ENCODE measurements at places on chromosomes 12 and 14.

DNA sequence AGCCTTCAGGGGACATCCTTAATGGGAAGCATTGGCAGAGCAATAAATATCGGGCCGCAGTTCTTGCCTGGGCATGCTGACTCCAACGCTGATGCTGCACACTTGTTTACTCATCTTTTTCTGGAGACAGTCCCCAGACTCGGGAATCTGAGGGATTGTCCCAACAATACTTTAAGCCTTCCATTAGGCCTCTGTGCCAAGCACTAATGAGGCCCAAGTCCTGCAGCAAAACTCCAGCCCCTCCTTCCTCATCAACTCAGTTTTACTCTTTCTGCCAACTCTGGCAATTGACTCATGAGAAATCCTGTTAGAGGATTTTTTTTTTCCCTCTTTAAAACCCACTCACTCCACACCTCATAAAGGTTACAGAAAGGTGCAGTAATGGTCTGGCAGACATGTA lies 233.4 kb upstream of the PELI2 start:
- no peak for DNase-seq

GRCh38 chr14:59362513-59362912 lies 102.7 kb downstream of the GPR135 start:
- no peak for DNase-seq

- DNase-seq: no peak
Observed at GRCh38 chr12:89436062-89436461, 83.8 kb upstream of the DUSP6 start.

- no peak for DNase-seq
Observed at GRCh38 chr14:69317780-69318179, 57.8 kb downstream of the GALNT16 start.

GRCh38 chr12:6074979-6075585 lies 49.4 kb downstream of the VWF start:
- no peak for DNase-seq

DNA sequence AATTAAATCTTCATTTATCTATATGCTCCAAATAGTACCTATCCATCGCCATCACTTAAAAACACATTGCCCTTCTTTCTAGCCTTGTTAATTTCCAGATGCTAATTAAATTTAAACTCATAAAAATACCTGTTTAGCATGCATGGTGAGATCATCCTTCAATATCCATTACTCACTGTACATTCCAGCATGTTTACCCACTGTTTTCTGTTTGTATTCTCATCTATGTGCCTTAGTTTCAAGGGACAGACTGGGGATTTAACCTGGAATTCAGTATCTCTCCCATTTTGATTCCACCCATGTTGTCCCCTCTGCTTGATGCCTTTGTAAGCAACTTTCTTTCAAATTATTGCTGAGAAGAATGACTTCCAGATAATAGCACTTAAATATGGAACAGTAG lies 208.0 kb downstream of the SPTSSA start:
- no peak for DNase-seq

DNA sequence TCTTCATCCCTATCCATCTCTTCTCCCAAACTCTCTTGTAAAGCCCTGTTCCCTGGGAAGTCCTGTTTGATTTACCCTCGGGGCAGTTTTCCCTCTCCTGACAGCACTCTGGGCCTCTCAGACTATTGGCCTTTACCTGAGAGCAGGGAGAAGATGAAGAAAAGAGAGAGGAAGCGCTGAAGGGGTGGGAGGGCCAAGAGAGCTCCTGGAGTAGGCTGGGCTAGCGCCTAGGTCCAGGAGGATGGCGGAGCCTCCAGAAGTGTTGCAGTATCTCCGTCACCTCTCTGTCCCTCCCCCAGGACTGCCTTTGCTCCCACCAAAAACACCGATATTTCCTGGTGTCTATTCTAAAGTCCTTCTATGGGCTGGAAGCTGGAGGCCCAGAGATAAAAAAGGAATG lies 5.7 kb upstream of the IGFBP6 start:
- no peak for DNase-seq

- DNase-seq: no peak
Observed at GRCh38 chr12:116434155-116435011, 124.8 kb upstream of the MAP1LC3B2 start.

- DNase-seq: no peak
Observed at GRCh38 chr12:27810756-27811155, 30.7 kb upstream of the MANSC4 start.

DNA sequence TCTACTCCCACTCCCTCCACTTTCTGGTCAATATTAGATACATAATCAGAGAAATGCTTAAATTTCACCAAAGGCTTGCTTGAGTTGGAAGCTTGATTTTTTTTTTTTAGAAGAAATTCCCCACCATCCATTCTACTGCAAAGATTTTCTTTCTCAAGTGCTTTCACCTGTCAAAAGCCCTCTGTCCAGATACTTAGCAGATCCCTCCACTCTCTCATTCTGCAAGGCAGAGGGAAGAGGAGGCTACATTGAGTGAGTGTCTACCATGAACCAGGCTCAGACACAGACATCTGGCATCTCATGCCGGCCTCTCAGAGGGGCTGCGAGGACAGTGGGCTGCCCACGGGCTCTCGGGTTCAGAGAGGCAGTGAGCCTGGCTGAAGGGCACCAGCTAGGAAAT lies 127.6 kb upstream of the GSC start:
- no peak for DNase-seq

DNA sequence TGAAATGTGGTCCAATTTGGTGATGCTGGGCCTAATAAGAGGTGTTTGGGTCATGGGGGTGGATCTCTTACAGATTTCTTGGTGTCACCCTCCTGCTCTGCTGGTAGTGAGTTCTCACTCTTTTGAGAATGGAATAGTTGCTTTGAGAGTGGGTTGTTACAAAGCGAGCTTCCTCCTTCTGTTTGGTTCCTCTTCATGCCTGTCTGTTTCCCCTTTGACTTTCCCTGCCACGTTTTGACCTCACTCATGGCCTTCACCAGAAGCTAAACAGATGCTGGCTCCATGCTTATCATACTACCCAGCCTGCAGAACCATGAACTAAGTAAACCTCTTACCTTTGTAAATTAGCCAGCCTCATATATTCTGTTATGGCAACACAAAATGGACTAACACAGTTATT lies 57.7 kb upstream of the LDHB start:
- DNase-seq: no peak

DNA sequence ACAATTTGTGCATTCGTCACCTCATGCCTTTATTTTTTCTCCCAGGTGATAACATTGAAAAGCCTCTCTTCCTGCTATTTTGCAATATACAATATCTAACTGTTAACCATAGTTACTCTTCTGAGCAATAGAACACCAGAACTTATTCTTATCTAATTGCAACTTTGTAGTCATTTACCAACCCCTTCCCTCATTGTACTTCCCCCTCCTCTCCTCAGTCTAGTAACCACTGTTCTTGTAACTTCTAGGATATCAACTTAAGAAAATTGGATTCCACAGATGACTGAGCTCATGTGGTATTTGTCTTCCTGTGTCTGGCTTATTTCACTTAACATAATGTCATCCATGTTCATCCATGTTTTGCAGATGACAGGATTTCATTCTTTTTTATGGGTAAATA lies 7.6 kb downstream of the MUCL1 start:
- DNase-seq: no peak

GRCh38 chr12:4483885-4484823 lies 38.5 kb upstream of the FGF6 start:
- DNase-seq: no peak

DNA sequence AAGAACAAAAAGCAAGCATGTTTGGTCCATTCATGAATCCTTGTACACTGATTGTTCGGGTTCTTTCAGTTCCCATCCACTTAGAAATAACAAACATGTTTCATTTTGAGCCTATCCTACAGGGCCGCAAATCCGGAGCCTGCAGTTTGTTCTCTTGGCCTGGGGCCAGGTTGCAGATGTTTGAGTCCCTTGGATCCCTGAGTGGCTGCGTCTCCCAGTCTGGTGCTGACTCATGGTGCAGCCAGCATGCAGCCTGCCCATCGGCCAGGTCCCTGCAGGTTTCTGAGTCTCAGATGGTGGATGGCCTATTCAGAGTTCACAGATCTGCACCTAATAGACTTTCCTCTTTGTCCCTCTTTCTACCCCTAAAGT lies 1.9 kb upstream of the DYNC1H1 start:
- no peak for DNase-seq

- peak; percentile 37 for DNase-seq
Observed at GRCh38 chr12:80702889-80703805, 4.3 kb upstream of the MYF6 start.

- no peak for DNase-seq
Observed at GRCh38 chr12:129605666-129606065, 298.2 kb downstream of the TMEM132D start.

DNA sequence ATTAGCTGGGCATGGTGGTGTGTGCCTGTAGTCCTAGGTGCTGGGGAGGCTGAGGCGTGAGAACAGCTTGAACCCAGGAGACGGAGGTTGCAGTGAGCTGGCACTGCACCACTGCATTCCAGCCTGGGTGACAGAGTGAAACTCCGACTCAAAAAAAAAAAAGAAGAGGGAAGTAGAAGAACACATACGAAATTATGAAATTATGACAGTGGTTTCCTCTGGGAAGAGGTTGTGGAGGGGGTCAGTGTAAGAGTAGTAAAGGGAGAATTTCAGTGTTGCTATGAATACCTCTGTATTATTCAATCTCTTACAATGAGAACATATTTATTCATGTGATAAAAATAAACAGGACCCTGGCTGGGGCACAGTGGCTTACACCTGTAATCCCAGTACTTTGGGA lies 24.7 kb upstream of the CSRNP2 start:
- no peak for DNase-seq

DNA sequence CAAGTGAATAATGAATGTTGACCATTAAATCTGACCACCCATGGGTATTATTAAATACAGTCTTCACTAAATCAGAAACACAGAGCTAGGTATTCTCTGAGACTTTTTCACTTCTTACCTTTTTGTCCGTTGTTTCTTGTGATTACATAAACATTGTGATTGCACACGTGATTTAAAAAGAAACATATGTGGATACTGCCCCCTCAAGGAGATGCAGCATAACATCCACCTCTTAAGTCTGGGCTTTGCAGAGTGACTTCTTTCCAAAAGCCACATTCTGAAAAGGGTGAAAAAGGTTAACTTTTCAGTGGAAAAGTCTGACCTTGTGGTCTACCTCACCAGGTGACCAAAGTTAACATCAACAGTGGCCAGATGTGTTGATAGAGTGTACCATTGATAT lies 185.5 kb upstream of the FAR2 start:
- DNase-seq: no peak

DNA sequence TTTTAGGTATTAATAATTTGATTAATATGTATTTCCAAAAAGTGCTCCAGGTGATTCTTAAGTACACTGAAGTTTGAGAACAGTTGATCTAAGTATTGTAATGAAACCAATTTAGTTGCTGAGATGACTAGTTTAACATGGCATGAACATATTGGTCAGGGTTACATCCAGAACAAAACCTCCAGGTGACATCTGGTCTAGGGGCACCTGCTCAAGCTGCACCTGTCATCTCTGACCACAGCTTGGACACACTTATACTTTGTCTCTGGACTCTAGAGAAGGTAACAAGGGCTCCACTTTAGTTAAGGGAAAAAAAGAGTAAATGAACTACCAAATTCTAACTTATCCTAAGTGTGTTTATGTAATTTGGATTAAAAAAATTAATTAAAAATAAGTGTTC lies 8.1 kb downstream of the ARID2 start:
- no peak for DNase-seq

- DNase-seq: peak; percentile 57
Observed at GRCh38 chr12:69007101-69007854, 74.3 kb upstream of the CPM start.

- DNase-seq: no peak
Observed at GRCh38 chr12:41014643-41015020, 173.5 kb upstream of the PDZRN4 start.

DNA sequence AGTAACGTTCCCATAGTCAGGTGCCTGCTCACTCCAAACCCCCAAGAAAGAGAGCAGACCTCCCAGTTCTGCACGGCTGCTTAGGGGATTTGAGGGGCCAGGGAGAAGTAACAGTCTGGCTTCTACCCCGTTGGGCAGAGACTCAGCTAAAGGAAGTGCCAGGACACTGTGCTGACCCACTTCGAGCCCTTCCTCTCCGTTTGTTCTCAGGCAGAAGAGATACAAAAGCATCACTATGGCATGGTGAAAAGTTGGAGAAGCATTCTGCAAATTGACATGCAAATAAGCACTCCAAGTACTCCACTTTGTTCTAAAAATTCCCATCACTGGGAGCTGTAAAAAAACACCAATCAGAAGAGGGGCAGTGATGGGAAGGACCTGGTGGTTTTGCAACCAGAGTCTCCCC lies 239.1 kb downstream of the EGLN3 start:
- DNase-seq: no peak

DNA sequence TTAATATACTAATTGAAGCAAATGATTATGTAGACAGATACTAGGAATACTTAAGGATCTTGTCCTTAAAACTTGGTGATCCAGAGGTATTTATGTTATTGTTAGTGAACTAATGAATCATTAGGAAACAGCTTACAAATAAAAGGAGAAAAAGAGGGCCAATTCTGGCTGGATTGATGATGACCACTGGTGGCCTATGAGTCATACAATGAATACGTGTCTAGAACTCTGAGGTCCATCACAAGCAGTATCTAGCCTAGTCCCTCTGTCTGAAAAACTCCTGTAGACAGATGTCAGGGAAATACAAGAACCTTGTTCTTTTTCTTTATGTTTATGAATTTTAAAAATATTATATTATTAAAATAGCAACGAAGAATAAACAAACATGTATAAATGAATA lies 51.7 kb upstream of the RTL1 start:
- DNase-seq: no peak

Measured in NCI-H1436 treated with DMSO at 0.1 percent for 48 hours (cell line).